ENCODE measurements at places on chromosomes 2 and 18.

DNA sequence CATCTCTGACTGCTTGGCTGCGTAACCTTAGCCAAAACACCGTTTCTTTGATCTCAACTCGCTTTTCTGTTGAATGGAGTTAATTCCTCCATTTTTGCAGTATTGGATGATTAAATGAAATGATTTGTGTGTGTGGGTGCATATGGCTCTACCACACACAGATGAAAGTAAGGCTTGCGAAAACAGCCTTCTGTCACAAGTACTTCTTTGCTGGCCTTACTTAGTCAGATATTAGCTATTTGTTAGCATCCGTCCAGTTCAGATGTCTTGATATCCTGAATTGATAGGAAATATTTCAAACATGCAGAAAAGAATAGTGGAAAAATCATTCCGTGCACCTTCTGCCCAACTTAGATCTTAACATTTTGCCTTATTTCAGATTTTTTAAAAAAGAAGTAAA is 21.8 kb downstream of the NCOA1 start:
- no peak for DNase-seq

DNA sequence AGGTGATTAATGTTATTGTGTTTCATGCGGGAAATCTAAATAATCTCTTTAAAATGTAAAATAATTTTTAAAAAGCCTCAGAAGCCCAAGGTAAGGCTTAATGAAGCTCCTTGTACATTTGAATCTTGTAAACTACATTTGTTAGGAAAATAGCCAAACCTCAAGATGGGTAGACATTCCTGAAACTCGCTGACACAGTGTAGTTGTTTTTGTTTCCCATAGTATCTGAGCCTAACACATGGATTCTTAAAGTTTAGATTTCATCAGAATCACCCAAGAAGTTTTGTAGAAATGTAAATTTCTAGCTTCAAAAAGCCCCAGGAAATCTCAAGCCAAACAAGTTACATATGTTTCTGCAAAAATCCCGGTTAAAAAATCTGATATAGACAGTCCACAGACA is 1221.1 kb upstream of the ACVR2A start:
- DNase-seq, result no peak

GRCh38 chr2:151673016-151673415 is 61.3 kb downstream of the NEB start:
- DNase-seq, result no peak

- no peak for DNase-seq
Observed at GRCh38 chr2:162070228-162070936, 3.6 kb downstream of the DPP4 start.

- DNase-seq, result peak; percentile 86
Observed at GRCh38 chr2:158079672-158080071, 22.0 kb upstream of the UPP2 start.
